ENCODE measurements at places on chromosomes 6 and 20.

GRCh38 chr6:105458551-105458950, 55.7 kb upstream of the PREP start:
- no peak for DNase-seq

GRCh38 chr6:16681260-16681873, 79.9 kb downstream of the ATXN1 start:
- DNase-seq: no peak

GRCh38 chr6:138590796-138591709, 91.8 kb upstream of the NHSL1 start:
- peak; percentile 85 for DNase-seq

- no peak for DNase-seq
These were observed 57.3 kb downstream of the EYA2 start for GRCh38 chr20:46951840-46952497.

DNA sequence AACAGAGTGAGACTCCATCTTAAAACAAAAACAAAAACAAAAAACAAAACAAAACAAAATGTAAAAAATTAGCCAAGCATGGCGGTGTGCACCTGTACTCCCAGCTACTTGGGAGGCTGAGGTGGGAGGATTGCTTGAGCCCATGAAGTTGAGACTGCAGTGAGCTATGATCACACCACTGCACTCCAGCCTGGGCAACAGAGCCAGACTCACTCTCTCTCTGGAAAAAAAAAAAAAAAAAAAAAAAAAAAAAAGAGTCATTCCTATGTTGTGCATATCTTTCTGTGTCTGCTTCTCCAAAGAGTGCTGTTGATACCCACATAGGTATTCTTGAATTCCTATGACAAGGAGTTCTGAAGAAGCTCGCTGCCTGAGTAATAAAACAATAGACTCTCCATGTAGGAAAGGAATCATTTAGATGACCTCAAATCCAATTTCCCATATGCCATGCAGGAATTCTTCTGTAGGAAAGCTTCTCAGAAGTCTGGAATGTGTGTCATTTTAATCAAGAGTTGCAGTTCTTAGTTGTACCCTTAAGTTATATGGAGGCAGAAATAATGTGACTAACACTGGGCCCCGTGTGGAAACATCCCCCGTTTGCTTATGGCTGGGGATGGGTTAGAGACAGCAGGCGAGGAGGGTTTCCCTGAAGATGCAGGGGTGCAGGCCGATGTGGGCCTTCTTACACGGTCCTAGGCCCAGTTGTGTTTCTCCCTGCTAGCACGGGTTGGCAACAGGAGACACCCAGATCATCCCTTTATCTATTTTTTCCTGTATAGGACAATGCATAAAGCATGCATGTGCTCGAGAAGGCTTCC, 79.4 kb downstream of the ZDHHC14 start:
- no peak for DNase-seq

- no peak for DNase-seq
These were observed 152.7 kb downstream of the EYA4 start for GRCh38 chr6:133393891-133394290.

Measured in OCI-M1 (cell line).